ENCODE measurements at places on chromosomes 5 and 9.
A peak's percentile ranks its signal among the peaks of the same experiment; 100 is the strongest.

GRCh38 chr9:31030741-31031202, 1353.7 kb upstream of the ACO1 start:
- no peak for DNase-seq

- DNase-seq: no peak
Observed at GRCh38 chr9:15641291-15641690, 88.4 kb downstream of the CCDC171 start.

DNA sequence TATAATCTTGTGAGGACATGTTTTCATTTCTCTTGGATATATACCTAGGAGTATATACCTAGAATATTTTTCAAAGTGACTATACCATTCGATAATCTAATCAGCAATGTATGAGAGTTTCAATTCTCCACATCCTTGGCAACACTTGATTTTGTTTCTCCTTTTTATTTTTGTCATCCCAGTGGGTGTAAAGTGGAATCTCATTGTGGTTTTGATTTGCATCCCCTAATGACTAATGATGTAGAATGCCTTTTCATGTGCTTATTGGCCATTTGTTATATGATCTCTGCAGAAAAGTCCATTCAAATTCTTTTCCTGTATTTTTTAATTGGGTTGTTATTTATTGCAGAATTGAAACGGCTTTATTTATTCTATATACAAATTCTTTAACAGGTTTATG, 15.2 kb downstream of the ZCCHC9 start:
- DNase-seq: no peak

- no peak for DNase-seq
Observed at GRCh38 chr5:38547257-38547656, 9.2 kb downstream of the LIFR start.

- DNase-seq: no peak
Observed at GRCh38 chr9:4424891-4425290, 65.4 kb upstream of the SLC1A1 start.

DNA sequence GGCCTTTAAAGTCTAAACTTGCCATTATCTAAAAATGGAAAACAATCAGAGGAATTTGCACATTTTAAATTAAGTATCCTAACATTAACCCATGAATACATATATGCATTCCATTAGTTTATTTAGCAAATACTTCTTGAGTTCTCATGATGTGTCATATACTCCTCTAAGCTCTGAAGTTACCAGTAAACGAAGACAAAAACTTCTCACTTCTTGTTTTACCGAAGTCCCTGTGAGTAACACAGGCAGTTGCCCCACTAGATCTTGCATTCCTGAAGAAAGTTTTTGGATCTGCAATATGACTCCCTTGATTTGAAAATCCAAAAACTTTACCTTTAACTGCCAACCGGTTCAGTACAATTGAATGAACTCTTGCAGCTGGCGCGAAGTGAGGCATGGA, 439.0 kb upstream of the MPDZ start:
- DNase-seq: no peak

GRCh38 chr5:71884926-71885325, 165.9 kb downstream of the CARTPT start:
- no peak for DNase-seq

GRCh38 chr5:37661951-37662350, 177.9 kb downstream of the GDNF start:
- DNase-seq: no peak

- peak; percentile 32 for DNase-seq
Observed at GRCh38 chr5:17190242-17190778, 27.1 kb upstream of the BASP1 start.

- DNase-seq: no peak
Observed at GRCh38 chr9:88742483-88742882, 207.5 kb downstream of the NXNL2 start.

DNA sequence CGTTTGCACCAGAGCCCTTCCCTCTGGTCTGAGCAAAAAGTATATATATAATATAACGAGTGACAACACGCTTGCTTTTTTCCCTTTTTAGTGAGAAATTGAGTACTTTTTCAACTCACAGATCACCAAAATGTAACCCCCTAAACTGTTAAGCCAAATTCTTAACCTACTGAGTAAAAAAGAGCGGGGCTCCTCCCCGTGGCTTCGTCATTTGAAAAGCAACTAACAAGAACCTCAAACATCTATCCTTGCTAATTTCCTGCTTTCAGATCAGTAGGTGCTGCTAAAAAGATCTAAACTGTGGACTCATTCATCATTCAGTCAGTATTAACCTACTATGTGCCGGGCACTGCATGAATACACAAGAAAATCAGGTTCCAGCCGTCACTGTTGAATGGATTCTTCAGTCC, 1.0 kb upstream of the PTBP3 start:
- peak; percentile 11 for DNase-seq

DNA sequence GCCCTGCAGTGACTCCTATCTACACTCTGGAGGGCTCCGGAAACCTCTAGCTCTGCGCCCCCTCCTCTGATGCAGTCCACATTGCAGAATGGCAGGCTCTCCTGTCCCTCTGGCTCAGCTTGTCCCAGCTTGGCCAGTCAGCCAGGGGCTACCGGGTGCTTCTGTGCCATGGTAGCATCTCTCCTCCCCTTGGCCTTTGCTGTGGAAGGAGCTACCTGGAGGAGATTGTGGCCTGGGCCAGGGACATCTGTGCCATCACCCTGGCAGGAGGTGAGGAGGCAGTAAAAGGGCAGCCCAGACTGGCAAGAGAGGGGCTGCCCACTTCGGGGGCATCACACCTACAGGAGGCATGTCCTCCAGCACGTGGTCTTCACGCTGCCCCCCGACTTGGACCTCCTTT, 38.1 kb upstream of the FCN1 start:
- no peak for DNase-seq

All from SK-N-DZ (cell line).